ENCODE measurements at places on chromosomes 12 and 14.

GRCh38 chr12:94676031-94676641, 25.8 kb upstream of the TMCC3 start:
- no peak for DNase-seq

DNA sequence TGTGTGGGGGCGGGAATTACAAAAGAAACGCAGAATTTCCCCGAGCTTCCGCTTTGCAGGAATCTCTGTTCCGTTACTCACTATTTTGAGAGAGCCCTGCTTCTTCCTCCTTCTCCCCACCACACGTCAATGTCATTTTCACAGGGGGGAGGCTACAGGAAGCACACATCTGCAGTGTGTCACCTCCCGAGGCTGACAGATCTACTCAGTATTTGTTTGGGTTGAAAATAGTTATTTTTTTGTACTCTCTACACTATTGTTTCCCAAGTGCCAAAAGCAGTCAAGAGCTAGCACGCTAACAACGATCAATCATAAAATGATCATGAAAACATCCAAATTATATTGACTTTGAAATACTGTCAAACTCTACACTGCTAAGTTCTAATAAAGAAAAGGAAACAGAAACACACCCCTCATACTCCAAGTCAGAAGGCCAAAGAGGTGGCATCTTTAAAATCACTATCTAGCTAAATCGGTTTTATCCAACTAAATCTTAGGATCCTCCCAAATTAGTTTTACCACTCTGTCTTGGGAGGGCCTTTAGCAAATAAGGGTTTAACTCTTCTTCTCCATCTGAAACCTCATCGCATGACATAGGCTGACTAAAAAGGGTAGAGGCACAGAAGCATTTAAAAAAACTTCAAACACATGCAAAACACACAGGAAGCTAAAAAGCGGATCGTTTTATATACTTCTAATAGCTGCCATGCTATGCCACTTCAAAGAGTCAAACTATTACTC, 51.8 kb downstream of the FOXN3 start:
- DNase-seq: no peak

DNA sequence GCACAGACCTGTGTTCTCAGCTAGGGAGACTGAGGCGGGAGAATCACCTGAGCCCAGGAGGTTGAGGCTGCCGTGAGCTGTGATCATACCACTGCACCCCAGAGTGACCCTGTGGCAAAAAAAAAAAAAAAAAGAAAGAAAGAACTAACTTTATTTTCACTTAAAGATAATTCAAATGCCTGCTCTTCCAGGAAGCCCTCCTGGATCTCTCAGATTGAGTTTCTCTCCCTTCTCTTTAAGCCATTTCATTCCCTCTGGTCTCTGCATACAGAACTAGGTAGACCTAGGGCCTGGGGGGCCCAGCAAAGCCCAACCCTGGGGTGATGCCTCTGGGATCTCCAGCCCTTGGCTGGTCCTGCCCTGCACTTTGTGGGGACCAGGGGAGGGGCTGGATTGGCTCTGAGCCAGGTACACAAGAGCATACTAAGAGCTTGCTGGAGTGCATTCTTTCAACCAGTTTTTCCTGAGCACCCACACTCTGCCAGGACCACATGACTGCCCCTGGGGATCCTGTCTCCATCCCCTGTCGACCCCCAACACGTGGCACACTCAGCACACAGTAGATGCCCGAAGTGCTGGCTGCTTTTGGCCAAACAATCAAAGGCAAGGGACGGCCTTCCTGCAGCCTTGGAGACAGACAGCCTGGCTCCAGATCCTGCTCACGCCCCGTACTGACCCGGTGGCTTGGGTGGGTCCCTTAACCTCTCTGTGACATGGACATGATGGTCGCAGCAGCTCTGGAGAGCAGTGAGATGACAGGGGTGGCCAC, 52.7 kb downstream of the CYP46A1 start:
- no peak for DNase-seq

DNA sequence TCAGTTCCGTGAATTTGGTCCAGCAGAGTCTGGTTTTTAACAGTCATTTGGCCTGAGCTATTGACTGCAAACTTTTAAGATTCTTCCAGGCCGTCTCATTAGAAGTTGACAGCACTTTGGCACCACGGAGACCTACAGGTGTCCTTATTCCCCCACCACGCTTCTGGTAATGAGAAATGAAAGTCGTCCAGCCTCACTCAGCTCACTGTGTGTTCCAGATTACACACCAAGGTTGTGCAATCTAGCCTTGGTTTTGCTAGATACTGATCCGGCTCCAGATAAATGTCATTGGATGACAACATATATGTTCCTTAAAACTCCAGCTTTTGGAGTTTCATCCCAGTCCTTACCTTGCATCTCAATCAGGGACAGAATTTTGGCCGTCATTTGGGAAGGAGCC, 210.4 kb downstream of the CHST11 start:
- DNase-seq: no peak

- DNase-seq: no peak
Observed at GRCh38 chr12:9786726-9787717, 26.3 kb upstream of the CD69 start.

DNA sequence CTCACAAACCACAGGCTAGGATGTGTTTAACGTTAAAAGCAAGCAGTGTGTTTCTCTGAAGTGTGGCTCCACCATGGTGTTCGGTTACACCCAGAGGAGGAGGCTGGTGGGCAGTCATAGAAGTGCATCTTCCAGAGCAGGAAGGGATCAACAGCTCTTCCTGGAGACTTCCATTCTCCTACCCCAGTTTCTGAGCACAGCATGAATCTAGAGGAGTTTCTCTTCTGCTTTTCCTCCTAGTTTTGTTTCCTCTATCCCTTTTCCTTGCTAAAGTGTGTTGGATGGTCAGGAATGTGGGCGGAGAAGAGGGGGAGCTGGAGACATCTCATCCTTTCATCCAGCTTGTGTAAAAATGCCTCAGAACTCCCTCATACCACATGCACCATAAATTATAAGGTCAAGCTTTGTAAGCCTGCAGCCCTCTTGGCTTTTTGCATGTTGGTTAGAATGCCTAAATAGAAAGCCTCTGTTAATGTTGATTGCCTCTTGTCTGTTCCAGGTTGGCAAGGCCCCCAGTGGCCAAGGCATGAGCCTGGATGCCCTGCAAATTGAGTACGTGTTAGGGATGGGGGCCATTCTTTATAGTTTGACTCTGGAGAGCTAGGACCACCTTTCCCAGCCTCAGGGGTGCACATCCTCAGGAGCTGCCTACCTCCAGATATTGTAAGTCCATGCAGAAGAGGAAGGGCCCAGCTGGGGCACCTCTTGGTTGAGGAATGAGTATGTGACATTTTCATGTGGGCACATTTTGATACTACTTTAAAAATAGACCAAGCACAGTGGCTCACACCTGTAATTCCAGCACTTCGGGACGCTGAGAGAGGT, 4.0 kb upstream of the CKAP4 start:
- DNase-seq: no peak

DNA sequence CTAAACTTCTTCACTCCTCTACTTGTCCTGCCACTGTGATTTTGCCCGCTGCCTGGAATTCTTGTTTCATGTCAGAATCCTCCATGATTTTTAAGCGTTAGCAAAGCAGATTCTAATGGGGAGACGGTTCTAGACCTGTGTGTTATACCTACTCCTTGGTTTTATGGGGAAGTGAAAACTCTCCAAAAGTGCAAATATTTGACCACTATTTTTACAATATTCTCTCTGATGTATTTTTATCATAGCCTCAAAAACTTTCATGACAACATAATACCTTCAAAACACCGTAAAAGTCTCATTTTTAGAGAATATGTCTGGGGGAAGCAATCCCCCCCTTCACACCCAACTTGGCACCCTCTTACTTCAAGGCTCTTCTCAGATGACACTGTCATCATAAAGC, 12.9 kb upstream of the KRAS start:
- no peak for DNase-seq

DNA sequence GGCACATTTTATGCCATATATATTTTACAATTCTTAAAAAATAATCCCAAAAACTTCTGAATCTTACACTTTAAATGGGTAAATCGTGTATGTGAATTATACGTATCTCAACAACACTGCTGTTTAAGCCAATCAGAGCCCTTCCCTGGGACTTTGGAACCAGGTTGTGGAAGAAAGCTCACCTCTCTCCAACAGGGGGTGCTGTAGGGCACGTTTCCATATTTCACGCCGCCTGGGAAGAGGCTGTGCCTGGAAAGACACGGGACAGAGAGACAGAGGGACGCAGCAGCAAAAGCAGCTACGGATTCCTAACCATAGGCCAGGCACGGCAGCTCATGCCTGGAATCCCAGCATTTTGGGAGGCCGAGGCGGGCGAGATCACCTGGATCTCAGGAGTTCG, 29.4 kb upstream of the FBRSL1 start:
- DNase-seq: no peak

DNA sequence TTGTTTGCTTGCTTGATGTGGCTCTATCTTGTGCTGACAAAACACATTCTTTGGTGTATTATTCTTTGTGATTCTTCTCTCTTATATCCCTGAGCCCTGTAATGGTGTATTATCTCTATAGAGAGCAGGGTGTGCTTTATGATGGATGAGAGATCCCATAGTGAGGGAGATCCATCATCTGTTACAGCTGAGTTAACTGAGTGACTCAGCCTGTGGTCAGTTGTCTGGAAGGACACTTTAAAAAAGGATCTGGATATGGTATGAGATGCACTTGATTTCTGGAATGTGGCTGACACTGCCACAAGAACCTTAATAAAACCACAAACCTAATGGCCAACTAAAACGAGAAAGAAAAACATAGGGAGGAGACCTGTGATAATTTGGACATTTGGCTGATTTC, 461.4 kb upstream of the SYT1 start:
- no peak for DNase-seq

GRCh38 chr14:85016496-85016895, 513.4 kb upstream of the FLRT2 start:
- DNase-seq: no peak
